ENCODE measurements at places on chromosomes 3 and 15.

DNA sequence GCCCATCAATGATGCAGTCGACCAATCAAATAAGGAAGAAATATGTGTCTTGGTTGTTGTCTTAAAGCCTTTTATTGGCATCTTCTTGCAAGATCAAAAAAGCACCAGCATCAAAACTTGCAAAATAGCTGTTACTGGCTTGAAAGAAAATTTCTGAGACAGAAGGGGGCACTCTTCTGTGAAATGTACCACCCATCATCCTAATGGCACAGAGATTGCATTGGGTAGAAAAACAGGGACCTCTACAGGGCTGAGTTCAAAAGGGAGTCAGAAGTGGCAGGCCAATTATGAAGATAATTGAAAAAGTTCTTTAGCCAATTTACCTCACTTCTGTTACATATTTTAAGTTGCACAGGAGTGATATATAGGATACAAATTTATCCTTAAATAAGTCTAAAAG lies 122.3 kb upstream of the GPR149 start:
- no peak for DNase-seq

DNA sequence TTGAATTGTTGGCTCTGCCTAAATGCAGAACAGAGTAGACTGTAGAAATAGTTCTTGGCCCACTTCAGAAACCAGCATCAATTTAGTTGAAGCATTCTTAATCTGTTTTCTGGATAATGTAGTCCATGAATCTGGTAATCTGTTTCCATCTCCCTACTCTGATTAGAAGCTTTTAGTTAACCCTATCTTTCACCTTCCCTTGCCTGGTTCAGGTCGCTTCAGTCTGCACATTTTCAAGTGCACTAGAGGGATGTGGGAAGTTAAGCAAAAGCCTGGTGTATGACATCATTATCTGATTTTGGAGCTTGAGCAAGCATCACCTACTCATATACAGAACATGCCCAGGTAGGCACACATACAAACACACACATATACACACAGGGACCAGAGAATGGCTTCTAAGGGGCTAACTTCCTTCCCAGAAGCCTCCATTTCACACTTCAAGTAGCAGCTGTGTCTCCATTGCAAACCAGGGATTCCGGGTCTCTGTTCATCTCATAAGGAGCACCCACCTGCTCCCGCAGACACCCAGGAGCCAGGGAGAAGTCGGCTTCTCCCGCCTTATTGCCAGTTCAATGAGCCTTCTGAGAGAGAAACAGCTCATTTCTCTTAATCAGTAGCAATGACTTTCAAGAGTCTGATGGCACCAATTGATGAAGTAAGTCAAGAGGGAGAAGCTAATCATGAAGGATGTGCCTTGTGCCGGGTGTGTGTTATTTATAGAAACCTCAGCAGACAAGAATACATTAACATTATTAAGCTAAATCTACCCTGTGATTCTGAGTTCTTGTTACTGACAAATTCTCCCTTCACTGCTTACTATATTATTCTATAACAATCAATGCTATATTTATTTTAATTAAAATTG lies 347.9 kb upstream of the STAC start:
- no peak for DNase-seq

DNA sequence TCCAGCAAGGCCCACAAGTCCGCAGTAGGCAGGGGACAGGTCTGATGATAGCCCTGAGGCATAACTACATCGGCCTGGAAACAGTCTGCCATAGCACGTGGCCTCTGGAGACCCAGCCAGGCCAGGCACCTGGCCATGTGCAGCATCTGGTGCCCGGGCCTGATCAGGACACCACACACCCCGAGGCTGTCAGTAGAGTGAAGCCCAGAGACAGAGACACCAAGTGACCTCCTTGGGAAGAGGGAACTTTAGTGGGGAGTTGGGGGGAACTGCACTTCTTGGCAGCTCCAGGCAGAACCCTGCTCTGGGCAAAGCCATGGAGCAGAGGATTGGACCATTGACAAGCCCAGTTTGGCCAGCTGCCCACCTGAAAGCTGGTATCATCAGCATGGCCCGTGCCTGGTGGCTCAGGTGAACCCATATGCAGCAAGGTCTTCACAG lies 1.2 kb downstream of the SHISA5 start:
- no peak for DNase-seq

- DNase-seq = peak; percentile 49
Observed at GRCh38 chr15:34122771-34123183, 20.9 kb downstream of the PGBD4 start.

- DNase-seq = no peak
Observed at GRCh38 chr3:8851703-8852102, 82.3 kb upstream of the OXTR start.
